ENCODE measurements at places on chromosomes 3 and 15. TPM values are rescaled to one million over a fixed set of nuclear protein-coding genes. Genes with fewer than 3 reads are reported as not detected.
A peak's percentile ranks its signal among the peaks of the same experiment; 100 is the strongest.

Gene TMEM207
- not detected for polyA plus RNA-seq

Gene KNSTRN
- 9.4 TPM for polyA plus RNA-seq

Gene MINDY4B
- polyA plus RNA-seq = not detected

Gene BFSP2
- polyA plus RNA-seq = not detected

Gene MUC20
- 1.7 TPM for polyA plus RNA-seq

Gene LEO1
- polyA plus RNA-seq = 11.4 TPM

Gene GNAT1
- not detected for polyA plus RNA-seq

Gene CCDC39
- polyA plus RNA-seq = not detected

Gene TTC21A
- 2.0 TPM for polyA plus RNA-seq

Gene SKOR1
- polyA plus RNA-seq = 0.11 TPM

DNA sequence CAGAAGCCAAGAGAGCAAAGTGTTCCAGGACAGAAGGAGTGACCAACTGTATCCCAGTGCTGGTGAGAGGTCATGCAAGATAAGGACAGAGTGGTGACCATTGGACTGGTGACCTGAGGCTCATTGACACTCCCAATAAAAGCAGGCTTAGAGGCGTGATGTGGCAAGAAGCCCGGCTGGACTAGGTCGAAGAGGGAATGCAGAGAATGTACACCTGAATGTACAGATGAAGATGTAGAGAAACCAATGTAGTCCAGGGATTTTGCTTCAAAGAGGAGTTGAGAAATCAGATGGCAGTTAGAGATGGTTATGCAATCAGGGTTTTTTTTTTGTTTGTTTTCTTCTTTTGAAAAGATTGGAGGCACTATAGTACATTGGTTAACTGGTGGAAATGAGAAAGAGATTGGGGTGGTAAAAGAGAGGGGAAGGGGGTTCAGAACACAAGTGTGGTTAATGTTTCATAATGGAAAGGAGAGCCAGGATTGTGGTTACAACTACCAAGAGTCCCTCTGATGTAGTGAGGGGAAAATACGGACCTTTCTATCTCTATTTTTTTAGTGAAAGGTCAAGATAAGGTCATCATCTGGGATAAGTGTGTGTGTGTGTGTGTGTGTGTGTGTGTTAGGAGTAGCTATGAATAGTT lies 23.3 kb downstream of the ST3GAL6 start:
- no peak for DNase-seq

- no peak for DNase-seq
Measured at GRCh38 chr3:152243301-152243711, 25.4 kb upstream of the MBNL1 start.

GRCh38 chr3:129625072-129625874 lies 18.8 kb upstream of the PLXND1 start:
- peak; percentile 66 for DNase-seq

DNA sequence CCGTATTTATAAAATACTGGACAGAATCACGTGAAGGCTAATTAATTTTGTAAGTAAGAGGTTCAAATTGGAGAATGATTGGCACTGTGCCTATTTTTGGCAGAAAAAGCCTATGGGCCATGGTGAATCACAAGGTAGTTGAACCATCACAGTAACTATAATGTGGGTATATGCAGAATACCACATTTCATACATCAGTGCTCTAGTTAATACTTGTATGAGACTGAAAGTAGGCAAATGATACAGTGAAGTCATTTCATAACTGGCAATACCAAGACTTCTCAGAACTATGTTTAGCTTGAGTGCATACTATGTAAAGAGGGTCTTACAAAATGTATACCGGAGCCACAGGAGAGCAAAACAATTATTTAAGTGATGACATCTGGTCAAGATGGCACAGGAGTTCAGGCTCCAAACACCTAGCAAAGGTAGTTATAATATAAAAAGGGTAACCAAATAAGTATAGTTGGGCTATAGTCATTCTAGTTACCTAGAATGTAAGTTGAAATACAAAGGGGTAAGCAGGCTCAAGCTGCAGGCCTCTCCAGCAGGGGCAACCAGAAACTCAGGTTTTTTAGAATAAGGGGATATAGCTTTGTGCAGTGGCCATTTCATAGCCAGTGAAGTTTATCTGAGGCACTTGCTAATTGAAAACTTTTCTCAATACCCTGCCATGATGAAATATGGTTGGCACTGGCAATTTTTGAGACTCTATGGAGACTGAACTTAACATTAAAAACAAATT lies 19.1 kb downstream of the GPR160 start:
- no peak for DNase-seq

- DNase-seq = no peak
Measured at GRCh38 chr15:85795337-85796305, 896 bp upstream of the KLHL25 start.

DNA sequence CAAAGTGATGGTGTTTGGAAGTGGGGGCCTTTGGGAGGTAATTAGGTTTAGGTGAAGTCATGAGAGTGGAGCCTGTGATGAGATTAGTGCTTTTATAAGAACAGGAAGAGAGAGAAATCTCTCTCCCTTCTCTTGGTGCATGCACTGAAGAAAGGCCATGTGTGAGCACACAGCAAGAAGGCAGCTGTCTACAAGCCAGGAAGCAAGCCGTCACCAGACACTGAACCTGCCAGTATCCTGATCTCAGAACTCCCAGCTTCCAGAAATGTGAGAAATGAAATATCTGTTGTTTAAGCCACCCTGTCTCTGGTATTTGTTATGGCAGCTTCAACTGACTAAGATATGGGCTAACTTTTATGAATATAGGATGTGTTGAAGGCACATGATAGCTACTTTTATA lies 72.6 kb downstream of the REC114 start:
- DNase-seq = no peak

DNA sequence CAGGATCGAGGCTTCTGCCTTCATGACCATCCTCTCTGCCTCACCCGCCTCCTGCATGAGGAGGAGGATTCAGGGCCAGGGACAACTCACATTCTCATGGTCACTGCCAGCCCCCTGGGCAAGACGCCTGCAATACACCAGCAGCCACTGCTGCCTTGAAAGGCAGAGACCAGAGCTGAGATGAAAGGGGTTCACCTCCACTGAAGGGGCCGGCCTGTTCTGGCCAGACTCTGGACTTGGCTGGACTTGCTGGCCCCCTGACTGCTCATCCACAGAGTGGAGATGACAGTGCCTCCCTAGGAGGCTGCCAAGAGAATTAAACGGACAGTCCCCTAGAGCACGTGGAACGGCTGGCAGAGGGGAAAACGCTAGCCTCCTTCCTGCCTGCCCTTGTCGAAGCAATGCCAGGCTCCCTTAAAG lies 35.2 kb downstream of the MGLL start:
- DNase-seq = peak; percentile 85

DNA sequence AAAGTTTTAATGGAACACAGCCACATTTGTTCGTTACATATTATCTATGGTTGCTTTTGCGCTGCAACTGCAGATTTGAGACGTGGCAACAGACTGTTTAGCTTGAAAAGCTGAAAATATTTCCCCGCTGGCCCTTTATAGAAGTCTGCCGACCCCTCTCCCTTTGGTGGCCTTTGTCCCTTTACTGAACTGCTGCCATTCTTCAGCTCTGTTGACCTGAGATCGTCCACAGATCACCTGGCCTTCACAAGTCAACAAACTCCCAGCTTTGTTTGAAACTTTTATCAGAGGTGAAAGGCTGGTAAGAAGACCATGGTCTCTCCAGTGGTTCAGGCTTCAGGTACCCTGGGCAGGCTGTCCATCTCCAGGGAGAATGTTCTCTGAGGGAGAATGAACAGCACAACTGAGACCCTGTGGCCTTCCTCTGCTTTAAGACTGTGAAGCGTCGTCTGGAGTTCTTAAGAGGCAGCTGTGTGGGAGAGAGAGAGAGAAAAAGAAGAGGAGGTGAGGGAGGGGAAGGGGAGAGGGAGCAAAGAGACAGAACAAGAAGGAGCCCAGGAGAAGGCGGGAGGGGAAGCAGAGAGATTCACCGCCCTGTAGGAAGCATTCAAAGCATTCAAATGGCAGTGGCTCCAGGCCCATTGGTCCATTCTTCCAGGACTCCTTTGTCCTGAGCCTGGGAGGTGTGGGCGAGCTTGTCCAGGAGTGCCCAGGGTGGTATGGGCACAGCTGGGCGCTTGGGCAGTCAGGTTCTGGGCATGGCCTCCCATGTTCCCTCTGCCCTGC lies 53.7 kb upstream of the INSYN1 start:
- no peak for DNase-seq

- no peak for DNase-seq
Measured at GRCh38 chr3:30435861-30436331, 170.5 kb upstream of the TGFBR2 start.

- DNase-seq = no peak
Measured at GRCh38 chr3:171883257-171883892, 40.2 kb downstream of the TMEM212 start.

DNA sequence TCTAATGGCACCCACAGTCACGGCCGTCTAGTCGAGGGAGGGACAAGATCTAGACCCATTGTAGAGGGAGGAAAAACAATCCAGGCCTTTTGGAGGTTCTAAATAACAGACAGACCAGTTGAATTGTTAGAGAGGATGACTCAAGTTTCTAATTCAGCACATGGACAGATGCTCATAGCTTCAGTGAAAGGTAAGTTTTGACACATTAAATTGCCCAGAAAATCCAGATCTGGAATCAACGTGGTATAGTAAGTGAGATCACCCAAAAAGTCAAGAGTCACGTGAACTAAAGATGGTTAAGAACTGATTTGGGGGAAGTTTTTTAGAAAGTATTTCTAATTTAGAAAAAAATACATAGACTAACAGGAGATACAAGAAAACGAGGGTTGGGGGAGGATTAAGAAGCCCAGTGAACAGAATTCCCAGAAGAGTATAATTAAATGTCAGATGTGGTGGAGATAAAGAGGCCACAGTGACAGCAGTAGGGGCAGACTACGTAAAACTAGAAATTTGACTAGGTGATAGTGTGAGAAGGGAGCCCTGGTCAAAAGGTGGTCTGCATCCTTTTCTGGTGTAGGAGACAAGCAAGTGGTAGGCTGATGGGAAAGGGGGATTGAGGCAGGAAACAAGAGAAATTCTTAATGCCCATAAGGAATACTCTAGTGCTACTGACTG lies 47.1 kb downstream of the CAPN7 start:
- no peak for DNase-seq

GRCh38 chr15:79969146-79969545 lies 1.9 kb downstream of the BCL2A1 start:
- DNase-seq = no peak

DNA sequence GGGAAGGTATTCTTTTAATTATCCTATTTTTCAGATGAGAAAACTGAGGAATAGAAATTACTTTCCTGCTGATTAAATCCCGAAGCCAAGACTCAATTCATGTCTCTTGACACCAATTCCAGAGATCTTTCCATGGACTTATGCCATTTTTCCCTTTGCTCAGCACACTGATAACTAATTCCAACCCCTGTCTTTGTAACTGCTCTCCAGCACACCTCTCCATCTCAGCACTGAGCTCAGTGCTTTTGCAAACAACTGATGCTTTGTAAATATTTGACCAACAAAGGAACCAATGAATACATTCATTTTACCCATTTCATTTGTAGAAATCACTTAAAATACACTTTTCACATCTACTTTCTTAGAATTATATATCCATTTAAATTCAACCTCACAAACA lies 249.1 kb downstream of the IL5RA start:
- no peak for DNase-seq

DNA sequence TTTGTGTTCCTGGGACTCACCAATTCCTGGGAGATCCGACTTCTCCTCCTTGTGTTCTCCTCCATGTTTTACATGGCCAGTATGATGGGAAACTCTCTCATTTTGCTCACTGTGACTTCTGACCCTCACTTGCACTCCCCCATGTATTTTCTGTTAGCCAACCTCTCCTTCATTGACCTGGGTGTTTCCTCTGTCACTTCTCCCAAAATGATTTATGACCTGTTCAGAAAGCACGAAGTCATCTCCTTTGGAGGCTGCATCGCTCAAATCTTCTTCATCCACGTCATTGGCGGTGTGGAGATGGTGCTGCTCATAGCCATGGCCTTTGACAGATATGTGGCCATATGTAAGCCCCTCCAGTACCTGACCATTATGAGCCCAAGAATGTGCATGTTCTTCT lies 16.8 kb downstream of the OR4F15 start:
- no peak for DNase-seq

GRCh38 chr15:66484539-66485112 lies 12.9 kb downstream of the SNAPC5 start:
- no peak for DNase-seq

DNA sequence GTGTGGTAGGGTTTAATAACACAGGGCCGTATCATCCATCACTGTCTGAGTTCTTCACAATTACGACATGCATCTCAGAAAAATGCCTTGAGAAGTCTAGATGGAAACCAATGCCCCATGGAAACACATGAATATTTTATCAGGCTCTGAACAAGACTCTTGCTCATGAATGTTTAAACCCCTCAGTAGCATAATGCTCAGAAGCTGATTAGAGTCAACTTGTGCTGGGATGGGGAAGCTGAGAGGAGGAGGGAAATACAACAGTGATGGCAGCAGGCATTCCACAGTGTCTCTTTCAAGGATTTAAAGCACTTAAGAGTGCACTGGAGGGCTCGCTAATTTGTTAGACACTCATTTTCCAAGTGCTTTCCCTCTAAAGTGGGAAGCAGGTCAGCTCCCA lies 3.8 kb downstream of the GPR156 start:
- DNase-seq = no peak

- DNase-seq = peak; percentile 56
Measured at GRCh38 chr3:27486336-27486735, 2.2 kb upstream of the SLC4A7 start.

GRCh38 chr3:151123827-151124226 lies 38.4 kb downstream of the MED12L start:
- DNase-seq = no peak

DNA sequence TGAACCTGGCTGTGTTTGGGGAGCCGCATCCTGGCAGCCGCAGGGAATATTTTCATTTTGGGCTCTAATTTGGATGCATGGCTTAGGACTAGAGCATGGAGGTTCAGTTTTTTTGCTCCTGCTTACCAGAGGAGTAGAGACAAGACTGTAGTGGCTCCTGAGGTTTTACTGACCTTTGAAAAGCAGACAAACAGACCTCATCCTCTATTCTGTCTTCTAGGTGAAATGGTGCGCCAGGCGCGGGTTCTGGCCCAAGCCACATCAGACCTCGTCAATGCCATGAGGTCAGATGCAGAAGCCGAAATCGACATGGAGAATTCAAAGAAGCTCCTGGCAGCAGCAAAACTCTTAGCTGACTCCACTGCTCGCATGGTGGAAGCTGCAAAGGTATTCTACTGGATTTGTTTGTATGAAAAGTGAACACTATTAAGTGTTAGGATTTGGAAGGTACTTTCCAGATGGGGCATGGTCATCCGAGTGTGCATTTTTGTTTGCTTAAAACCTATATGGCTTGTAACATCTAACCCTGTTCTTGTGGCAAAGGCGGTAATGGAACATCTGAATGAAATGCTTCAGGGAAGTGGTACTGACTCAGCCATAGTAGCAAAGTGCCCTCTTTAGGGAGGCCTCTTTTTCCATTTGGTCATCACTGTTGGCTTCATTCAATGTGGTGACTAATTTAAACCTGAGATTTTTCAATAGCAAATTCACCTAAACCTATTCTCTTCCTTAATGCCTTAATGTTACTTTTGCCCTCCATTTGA lies 330.7 kb upstream of the TPM1 start:
- no peak for DNase-seq

Measured in right cardiac atrium (tissue), 5 donors.